ENCODE measurements at places on chromosomes 3 and 15.

DNA sequence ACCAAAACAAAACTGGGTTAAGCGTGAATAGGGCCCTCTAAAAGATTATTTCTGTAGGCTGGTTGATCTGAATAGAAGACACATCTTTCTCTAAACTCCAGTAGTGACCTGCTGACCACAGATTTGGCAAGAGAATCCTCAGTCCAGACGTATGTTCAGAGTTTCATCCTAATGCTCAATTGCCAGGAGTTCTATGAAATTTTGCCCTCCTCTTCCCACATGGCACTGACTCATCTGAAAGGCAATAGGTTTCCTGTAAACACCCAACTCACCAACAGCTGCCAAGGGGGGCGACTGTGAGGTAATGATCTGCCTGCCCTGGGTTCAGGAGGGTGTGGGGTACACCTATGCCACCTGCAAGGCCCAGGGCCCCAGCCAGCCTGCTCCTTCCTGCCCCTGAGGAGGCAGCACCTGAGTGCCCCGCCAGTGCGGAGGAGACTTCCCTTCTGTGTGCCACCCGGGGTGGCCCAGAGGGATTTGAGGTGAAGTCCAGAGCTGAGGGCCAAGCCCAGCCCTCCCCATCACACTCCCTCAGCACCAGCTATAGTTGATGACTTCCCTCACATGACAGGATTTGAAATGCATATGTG, 8.4 kb upstream of the PLA2G4D start:
- DNase-seq = no peak

GRCh38 chr3:8635631-8636030, 9.0 kb downstream of the SSUH2 start:
- no peak for DNase-seq

DNA sequence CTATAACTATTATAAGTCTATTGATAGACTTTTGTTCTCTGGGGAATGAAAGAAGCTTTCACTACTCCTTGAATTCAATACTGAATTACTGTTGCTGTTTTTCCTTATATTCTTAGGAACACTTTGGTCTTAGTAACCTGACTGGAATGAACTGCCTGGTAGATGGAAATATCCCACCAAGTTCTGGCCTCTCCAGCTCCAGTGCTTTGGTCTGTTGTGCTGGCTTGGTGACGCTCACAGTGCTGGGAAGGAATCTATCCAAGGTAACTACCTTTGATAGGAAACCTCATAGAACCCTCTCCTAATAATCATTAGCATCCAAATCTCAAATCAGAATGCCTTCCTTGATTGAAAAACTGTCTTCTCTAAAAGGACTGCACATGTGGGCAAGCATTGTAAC, 69.1 kb downstream of the GALK2 start:
- no peak for DNase-seq

GRCh38 chr3:72031581-72031980, 246.6 kb upstream of the PROK2 start:
- no peak for DNase-seq

GRCh38 chr15:80992441-80992840, 2.8 kb upstream of the MESD start:
- no peak for DNase-seq

- DNase-seq = no peak
Observed at GRCh38 chr3:62316525-62316924, 56.8 kb downstream of the FEZF2 start.

Data from NCI-H2081 (cell line).